ENCODE measurements at places on chromosomes 3 and 15.

DNA sequence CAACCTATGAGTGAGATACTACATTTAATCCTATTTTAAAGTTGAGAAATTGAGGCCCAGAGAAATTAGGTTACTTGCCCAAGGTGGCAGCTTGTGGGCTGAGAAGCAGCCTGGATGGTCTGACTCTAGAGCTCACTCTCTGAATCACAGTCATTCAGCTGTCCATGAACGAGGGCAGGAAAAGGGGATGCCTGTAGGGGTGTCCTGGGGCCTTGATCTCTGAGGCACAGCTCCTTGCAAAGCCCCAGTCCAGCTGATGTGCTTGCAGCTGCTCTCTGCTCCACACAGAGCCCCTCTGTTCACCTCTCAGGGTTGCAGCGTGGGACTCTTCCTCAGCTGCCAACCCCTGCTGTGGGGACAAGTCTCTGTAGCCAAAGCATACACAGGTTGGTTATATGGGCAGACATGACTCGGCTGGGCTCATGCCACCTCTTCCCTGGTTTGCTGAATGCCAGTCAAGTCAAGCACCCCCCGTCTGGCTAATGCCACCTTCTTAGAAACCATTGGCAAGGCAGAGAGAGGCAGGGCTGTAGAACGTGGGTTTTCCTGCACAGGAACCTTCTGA lies 56.8 kb downstream of the GASK1A start:
- DNase-seq, result no peak

- DNase-seq, result no peak
Measured at GRCh38 chr3:177713928-177714900, 516.9 kb upstream of the TBL1XR1 start.

DNA sequence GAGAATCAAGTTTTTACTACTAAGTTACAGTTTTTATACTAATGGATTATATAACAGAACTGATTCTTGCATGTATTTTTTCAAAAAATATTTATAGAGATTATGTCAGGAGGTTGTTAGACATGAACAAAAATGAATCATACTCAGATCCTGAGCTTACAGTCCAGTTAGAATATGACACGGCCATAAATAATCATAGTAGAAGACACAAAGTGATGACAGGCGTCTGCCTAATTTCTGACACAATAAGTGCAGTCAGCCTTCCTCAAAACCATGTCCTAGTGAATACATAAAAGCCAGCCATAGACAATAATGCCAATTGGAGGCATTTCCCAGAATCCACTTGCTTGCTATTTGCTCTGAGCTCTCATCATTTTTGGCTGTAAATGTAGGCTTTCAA lies 81.7 kb upstream of the POU1F1 start:
- no peak for DNase-seq

DNA sequence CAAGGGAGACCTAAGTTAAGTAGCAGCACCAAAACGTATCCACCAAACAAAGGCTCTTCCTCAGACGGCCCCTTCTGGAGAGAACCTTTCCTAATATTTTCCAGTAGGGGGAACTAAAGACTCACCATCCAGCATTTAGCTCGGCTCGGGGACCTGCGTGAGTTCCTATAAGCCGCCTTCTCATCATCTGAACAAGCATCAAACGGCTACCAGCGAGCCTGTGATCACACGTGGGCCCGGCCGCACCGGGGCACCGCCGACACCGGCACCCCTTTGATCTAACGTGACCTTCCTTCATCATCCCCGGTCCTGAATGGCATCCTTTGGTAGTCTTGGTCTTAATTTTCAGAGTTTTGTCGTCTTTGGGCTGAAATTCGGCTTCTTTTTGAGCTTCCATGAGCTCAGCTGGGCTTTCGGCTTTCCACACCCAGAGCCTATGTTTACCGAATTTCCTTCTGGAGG lies 1.4 kb upstream of the ROBO2 start:
- no peak for DNase-seq

GRCh38 chr3:42507761-42508335 lies 5.4 kb downstream of the VIPR1 start:
- peak; percentile 4 for DNase-seq
